Inflammatory macrophage treated with lipopolysaccharide for 1 hour (primary cell): ENCODE measurements at places on chromosomes 5 and 9.

- DNase-seq, result no peak
Measured at GRCh38 chr5:43646992-43647391, 44.0 kb downstream of the NNT start.

- no peak for DNase-seq
Measured at GRCh38 chr5:145983446-145983845, 47.1 kb downstream of the SH3RF2 start.

DNA sequence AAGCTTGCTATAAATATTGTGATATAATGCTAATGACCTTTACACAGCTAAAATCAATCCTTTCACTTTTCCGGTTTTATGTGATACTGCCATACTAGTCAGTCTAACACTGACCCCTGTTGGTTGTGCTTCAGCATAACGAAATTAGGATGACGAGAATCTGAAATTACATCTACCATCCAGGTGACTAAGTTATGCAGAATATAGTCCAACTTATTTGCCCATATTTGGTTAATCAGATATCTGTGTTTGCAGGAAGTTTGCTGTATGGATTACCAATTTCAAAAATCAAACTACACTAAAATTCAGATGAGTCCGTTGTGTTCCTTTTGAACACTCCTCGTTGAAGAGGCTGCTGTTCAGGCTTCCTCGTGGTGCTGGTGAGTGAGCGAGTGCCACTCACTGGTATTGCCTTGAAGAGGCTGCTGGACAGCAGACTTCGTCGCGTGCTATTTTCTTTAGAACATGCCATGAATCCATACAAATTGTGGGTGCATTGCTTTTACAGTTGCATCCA lies 32.5 kb downstream of the TENT4A start:
- DNase-seq, result peak; percentile 66

- no peak for DNase-seq
Measured at GRCh38 chr5:133408322-133408721, 204.0 kb downstream of the FSTL4 start.

- no peak for DNase-seq
Measured at GRCh38 chr5:150503977-150504620, 3.8 kb upstream of the NDST1 start.

DNA sequence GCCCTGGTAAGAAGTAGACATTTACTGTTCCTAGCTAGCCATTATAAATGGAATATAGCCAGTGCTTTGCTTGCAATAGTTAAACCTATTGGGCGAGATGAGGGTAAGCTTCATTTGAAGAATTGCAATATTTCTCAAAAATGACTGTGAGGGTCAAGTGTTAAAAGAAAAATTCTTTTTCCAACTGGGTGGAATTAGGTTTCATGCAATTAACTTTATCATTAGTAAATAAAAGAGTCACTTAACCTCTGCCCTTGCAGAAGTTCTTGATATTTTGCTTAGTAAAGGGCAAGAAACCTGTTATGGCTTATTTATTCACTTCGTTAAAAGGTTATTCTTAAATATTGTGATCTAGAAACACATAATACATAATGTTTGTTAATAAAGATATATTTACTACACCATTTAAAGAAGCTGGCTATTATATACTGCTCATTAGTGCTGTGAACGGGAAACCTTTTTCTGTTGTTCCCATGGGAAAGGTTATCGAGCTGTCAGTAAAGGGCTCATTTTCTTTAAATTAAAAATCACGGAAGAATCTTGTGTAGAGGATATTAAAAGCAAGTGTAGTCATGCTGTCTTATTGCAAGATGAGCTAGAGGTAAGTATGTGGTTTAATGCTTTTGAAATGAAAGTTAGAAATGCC lies 370.5 kb downstream of the CSNK1G3 start:
- DNase-seq, result no peak

DNA sequence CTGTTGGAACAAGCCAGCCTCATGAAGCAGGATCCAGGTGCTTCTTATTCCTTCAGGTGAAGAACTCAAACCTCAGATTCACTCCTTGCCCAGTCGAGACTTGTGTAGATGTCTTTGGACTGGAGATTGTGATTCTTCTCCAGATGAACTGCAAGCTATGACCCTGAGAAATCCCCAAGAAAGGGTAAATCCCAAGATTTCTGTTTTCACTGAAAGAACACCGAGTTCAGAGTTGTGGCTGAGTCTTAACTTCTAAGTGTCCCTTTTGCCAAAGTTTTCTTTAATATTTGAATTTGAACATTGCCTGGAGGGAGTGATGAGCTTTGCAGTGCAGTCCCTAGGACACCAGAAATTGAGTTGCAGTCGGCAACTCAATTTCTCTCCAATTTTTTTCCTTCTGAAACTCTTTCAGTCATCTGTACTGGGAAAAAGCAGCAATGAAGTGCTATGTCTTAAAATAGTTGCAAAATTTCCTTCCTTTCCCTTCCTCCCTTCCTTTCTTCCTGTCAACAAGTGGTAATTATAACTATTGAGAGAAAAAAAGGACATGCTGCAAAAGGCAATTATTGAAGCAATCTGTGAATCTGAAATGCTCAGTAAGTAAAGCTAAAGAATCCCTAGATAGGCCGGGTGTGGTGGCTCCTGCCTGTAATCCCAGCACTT lies 56.1 kb downstream of the ANKRD55 start:
- peak; percentile 39 for DNase-seq

- no peak for DNase-seq
Measured at GRCh38 chr5:116045821-116046220, 13.5 kb downstream of the ARL14EPL start.

DNA sequence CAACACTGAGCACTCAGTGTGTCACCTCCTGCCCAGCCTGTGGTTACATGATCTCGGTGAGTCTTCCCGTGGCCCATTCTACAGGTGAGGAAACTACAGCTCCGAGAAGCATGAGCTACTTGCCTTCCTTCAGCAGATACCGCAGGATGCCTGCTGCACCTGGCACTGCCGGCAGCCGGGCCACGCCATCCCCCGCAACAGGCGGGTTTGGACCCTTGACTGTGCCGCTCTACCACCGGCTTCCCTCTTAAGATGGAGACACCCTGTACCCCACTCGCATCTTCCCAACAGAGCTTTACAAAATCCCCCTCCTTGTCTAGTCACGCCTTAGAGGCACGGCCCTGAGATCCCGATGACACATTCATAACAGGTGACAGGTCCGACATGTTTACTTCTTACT lies 74.9 kb upstream of the OTULINL start:
- DNase-seq, result no peak

DNA sequence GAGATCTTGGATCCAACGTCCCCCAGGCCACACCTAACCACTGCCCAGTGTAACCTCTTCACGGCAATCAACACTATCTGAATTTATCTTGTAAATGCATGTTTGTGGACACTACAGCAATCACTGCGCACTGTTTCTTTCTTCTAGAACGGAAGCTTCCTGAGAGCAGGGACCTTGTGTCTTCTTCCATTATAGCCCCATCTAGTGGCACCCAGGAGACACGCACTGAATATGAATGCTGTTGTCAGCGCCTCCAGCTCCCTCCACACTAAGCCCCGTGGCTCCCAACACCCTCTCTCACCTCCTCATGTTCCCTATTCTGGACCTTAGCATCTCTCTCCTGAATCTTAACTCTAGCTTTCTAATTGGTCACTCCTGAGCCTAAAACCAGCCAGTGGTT lies 72.7 kb downstream of the SMIM23 start:
- no peak for DNase-seq

GRCh38 chr9:68966496-68966944 lies 47.4 kb downstream of the PRKACG start:
- DNase-seq, result no peak

DNA sequence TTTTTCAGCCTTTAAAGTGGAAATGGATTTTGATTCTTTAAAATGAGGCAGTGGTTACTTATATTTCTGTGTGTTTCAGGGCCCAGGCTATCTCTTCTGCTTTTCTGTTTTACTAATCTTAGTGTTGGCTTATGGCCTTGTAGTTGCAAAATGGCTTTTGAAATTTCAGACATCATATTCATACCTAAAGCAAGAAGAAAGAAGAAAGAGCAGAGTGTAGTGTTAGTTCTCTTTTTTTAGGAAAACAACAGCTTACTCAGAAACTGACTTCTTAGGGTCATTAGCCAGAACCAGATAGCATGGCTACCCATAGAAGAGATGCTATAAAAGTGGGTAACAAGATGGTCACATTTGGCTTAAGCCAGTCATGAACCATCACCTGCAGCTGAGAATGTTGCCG lies 20.9 kb downstream of the ZBED3 start:
- peak; percentile 34 for DNase-seq

GRCh38 chr9:121779381-121780117 lies 128.1 kb downstream of the DAB2IP start:
- no peak for DNase-seq

DNA sequence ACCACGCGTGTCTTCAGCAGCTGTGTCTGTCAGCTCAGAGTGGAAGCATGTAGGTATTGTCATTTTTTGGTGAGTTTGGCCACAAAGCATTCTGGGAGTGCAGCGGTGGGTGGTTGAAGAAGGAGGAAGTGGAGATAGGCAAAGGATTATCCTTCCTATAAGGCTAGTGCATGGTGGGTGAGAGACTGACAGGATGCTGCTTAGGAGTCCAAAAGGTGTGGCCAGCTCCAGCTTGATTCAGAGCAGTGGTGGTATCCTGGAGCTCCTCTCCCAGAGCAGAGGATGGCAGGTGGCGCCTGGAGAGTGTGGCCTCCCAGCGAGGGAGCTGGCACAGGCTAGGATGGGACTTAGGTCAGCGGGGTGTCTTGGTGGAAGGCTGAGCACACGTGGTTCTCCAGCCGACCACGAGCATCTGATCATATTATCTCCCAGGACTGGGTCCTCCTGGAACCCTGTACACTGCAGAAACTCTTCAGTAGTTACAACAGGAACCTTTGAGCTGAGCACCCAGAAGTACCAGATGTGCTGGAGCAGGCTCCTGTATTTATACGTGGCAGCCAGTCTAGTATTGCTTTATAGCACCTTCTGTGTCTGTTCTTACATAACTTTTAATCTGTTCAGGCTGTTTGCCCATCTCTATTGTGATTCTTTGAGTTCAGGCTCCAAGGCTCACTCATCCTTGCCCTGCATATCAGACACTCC lies 29.6 kb downstream of the MAML1 start:
- peak; percentile 34 for DNase-seq

GRCh38 chr9:22002038-22002437 lies 7.1 kb downstream of the CDKN2B start:
- DNase-seq, result no peak

DNA sequence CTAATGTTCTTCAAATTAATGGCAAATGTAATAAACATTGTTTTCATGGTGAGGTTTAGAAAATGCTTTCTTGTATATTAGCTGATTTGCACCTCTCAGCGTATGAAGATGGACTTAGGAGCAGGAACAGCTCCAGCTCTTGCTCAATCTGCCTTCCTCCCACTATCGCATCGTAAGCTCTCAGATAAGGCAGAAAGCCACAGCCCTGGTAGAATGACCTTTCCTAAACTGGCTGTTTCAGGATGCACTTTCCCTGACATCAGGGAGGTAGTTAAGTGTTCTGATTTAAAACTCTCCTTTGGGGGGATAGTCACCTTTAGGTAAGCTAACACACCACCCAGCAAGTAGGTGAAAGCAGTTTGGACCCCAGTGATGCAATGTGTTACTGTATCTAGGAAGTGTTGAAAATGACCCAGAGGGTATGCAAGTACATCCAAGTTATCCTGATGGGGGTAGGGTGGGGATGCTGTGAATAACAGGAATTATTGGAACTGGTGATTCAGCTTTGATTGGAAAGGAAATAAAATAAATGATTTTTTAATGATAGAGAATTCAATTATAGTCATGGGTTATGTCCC lies 72.3 kb downstream of the LMNB1 start:
- peak; percentile 15 for DNase-seq

DNA sequence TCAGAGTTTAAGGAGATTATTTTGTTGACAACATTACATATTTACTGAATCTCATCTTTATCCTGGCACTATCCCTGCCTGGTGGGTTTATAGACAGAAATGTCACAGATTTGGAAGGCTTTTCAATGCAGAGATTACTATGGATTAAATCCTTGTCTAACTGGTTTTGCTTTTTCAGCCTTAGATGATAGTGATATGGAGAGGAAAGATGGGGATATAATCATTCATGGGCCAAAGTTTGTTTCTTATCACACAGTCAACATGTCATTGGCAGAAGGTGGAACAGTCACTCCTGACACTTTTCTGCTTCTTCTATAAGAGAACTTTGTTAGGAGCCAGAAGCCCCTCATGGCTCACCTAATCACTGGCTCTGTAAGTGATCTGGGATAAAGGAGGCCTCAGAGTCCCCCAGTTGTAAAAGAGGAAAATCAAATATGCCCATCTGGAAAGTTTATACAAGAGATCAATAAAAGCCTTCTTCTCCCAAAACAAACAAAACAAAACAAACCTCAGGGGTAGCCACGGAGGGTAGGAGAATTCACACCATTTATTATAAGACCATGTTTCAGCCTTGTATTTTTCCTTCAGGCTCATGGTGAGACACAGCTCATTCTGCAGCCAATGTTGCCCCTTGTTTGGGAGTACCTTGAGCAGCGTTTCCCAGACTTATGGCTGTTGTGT lies 101.2 kb downstream of the PCSK1 start:
- no peak for DNase-seq

DNA sequence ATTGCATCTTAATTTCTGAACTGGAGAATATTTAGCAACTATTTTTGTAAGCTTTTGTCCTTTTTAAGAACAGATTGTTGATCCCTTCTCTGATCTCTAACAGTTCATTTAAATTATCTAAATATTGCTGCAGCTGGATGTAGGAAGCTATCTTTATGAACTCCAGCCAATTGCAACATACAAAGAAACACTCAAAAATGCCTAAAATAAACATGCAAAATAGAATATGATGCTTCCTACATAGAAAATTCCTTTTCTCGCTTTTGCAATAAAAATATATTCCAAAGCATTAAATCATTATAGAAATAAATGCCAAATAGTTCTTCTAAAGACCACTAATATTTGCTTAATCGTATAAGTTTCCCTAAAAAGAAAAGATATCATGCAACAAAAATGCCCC lies 218.6 kb downstream of the LURAP1L start:
- DNase-seq, result no peak

GRCh38 chr9:99075246-99075912 lies 29.5 kb upstream of the TGFBR1 start:
- DNase-seq, result no peak

DNA sequence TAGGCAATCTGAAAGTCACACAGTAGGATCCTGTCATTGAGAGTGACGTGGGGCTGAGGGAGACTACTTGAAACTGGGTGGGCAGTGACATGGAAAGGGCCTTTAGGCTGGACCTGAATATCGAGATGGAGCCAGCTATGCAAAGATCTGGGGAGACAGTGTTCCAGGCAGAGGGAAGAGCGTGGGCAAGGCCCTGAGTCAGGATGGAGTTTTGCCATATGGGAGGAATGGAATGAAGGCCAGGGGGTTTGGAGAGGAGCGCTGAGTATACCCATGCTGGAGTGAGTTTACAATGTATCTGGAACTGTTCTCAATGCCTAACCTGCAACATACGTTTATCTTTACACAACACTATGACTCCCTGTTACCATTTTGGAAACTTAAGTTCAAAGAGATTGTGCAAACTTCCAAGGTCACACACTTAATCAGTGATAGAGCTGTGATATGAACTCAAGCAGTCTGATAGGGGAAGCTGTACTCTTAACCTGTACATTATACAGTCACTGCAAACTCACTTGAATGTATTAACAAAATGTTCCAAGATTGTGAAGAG lies 33.5 kb downstream of the INSYN2B start:
- no peak for DNase-seq
